ENCODE measurements at places on chromosomes 2 and 18. TPM values are rescaled to one million over a fixed set of nuclear protein-coding genes. Genes with fewer than 3 reads are reported as not detected.

GRCh38 chr2:187617905-187618304, 63.7 kb upstream of the TFPI start:
- DNase-seq: no peak

GRCh38 chr2:73021371-73022010, 50.0 kb downstream of the SFXN5 start:
- no peak for DNase-seq

GRCh38 chr2:25851740-25852503, 26.4 kb downstream of the ASXL2 start:
- peak; percentile 51 for DNase-seq

GRCh38 chr18:6382963-6383362, 31.7 kb downstream of the L3MBTL4 start:
- no peak for DNase-seq

GRCh38 chr2:84702941-84703340, 177.9 kb downstream of the TRABD2A start:
- DNase-seq: no peak

GRCh38 chr2:203450561-203450960, 84.5 kb downstream of the RAPH1 start:
- DNase-seq: no peak

- DNase-seq: no peak
These were observed 534.9 kb downstream of the SLC4A3 start for GRCh38 chr2:220162320-220162719.

GRCh38 chr2:64482765-64483504, 29.0 kb downstream of the LGALSL start:
- DNase-seq: no peak

- DNase-seq: no peak
These were observed 1134.1 kb upstream of the DDX18 start for GRCh38 chr2:116680256-116680936.

DNA sequence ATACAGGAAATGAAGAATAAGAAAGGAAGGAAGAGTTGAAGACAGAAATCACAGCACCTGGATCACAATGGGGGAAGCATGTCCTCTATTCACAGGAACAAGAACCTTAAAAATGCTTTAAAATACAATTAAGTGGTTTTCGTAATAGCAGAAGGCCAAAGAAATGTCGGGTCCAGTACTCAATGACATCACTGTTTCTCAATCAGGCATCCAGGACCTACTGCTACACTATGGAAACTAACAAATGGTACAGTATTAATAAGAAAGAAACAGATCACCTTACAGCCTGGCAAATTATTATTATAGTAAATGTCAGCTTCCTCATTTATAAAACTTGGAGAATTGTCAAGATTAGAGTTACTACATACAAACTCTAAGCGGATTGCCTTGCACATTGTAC, 15.8 kb downstream of the HNRNPLL start:
- no peak for DNase-seq

GRCh38 chr2:46722142-46722541, 193.5 kb downstream of the MCFD2 start:
- DNase-seq: no peak

DNA sequence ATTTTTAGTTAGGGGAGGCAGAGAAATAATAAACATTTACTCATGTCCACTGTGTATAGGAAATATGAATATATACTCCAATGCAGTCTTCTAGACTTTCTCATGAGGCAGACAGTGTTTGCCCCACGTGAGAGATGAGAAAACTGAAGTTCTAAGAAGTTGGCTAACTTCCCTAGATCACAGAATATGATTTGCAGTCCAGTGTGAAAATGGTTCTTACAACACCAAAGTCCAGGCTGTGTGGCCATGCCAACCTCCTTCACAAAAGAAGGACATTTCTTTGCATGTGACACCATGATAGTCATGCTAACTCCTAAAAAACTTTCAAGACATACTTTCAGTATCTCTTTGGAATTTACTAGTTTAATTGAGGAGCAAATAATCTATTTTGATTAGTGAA, 143.7 kb downstream of the IRS1 start:
- no peak for DNase-seq

- DNase-seq: no peak
These were observed 22.1 kb downstream of the GCKR start for GRCh38 chr2:27518782-27519113.

- no peak for DNase-seq
These were observed 147.9 kb upstream of the DNMT3A start for GRCh38 chr2:25489631-25490030.

DNA sequence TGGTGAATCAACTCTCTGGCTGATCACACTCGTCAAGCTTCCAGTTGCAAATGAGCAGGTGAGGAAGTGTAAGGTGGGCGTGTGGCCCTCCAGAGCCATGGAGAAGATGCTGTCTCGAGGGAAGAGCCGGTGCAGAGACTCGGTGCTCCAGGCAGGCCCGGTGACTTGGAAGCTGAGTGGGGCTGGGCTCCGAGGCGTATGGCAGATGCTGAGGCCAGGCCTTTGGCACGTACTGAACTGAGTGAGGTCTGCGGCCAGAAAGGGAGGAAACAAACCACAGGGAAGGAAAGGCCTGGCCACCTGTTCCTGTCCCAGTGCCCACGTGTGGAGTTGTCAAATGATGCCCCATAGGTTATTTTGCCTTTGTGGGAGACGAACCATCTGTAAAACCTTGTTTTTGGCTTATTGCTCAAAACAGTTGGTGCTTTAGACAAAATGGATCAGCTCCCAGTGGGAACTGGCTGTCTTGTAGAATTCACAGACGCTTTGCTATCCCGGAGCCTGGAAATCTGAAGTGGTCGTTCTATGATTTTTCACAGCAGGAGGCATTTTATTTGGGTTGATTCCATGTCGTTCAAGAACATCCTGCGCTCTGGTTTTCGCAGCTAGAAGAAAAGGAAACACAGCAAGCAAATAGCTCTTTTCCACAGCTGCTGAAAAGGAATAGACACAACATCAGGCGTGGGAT, 117.5 kb upstream of the TMEM18 start:
- DNase-seq: no peak

- DNase-seq: no peak
These were observed 881.3 kb downstream of the LRRTM4 start for GRCh38 chr2:76640905-76641304.

- DNase-seq: no peak
These were observed 274.1 kb upstream of the SLC8A1 start for GRCh38 chr2:40725950-40726349.

GRCh38 chr2:83055376-83056010, 1403.6 kb downstream of the SUCLG1 start:
- no peak for DNase-seq

- no peak for DNase-seq
These were observed 436.9 kb downstream of the SLC4A3 start for GRCh38 chr2:220064111-220065030.

- DNase-seq: no peak
These were observed 202.7 kb upstream of the SPOPL start for GRCh38 chr2:138298900-138299299.

DNA sequence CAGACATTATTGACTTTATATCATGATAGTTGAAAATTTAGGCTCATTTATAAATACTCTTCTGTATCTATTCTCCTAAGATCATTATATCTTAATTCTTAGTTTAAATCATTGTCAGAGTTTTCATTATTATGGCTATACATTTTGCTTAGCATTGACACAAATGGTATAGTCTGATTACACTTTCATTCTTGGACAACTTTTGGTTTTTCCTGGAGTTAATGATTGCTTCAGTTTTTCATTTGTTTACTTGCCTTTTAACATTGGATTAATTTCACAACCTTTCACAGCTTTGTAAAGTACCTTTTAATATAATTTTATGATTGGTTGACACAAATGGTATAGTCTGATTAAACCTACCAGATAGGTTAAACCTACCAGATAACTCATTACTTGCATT, 298.2 kb downstream of the DYSF start:
- no peak for DNase-seq

GRCh38 chr18:13613099-13613498, 113.3 kb downstream of the FAM210A start:
- no peak for DNase-seq

GRCh38 chr18:7369006-7369405, 138.1 kb downstream of the LRRC30 start:
- no peak for DNase-seq

DNA sequence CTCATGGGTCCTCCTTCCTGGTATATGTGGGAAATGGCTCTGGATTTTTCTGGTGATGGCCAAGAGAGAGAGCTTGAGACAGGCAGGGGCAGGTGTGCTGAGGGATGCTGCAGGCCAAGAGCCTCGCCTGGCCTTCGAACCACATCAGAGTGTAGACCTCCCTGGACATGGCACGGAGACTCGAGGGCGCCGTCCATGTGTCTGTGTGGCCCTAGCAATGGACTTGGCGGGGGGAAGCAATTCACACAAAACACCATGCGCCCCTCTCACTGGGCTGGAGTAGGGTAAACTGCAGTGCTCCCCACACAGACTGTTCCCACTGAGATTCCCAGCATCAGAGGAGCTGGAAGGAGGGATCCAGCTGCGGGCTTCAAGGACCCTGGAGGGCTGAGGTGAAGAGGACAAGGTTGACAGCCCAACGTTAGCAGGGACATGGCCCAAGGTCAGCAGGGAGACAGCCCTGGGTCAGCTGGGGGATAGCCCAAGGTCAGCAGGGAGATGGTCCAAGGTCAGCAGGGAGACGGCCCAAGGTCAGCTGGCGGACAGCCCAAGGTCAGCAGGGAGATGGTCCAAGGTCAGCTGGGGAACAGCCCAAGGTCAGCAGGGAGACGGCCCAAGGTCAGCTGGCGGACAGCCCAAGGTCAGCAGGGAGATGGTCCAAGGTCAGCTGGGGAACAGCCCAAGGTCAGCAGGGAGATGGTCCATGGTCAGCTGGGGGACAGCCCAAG, 75.4 kb upstream of the HDAC4 start:
- no peak for DNase-seq

DNA sequence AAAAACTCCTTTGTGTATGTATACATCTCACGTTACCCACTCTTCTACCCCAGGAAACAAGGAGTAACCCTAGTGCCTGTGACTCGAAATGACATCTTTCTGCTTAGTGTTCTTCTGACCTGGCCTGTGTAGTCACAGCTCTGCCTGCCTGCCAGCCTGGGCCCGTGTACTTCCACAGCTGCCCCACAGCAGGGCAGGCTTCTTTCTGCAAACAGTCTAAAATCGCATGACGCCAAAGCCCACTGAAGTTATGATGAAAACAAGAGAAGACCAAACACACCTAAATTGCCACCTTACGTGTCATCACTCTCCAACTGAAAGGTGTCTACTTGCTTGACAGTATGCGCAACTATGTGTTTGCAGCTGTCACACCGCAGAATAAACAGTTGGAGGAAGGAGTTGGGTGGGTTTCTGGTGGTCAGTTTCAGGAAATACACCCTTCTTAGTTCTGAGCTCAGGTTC, 1.5 kb downstream of the GAREM1 start:
- DNase-seq: peak; percentile 37

DNA sequence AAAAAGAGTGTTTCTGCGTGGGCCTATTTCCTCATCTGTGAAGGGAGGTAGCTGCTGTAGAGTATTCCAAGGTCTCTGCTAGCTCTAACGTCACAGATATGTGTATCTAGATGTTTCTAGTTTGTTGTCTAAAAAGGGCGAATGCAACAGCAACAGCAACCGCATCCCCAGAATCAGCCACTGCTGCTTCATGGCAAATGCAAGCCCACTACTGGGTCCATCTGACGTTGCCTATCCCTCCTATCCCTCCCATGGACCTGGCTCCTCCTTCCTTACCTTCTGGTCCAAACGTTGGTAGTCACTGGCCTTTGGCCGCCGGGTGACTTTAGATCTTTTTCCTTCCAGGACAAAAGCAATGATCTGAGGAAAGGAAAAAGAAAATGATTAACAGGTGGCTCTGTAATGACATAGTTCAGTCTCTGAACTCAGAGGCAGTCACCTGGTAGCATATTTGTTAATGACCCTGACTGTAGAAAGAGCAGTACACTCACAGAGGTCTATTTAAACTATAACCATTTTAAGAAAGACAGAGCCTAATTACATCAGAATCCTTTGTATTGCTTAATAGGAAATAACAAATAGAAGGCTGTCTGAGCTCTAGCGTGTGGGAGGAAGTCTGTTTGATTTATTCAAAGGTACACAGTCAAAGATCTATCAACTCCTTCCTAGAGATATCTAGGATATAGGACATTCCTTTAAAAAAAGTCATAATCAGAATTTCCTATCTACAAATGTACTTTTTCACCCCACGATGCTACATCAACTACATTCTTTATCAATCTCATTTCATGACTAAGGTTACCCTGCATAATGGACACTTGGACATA, 2.9 kb downstream of the TGOLN2 start:
- no peak for DNase-seq

DNA sequence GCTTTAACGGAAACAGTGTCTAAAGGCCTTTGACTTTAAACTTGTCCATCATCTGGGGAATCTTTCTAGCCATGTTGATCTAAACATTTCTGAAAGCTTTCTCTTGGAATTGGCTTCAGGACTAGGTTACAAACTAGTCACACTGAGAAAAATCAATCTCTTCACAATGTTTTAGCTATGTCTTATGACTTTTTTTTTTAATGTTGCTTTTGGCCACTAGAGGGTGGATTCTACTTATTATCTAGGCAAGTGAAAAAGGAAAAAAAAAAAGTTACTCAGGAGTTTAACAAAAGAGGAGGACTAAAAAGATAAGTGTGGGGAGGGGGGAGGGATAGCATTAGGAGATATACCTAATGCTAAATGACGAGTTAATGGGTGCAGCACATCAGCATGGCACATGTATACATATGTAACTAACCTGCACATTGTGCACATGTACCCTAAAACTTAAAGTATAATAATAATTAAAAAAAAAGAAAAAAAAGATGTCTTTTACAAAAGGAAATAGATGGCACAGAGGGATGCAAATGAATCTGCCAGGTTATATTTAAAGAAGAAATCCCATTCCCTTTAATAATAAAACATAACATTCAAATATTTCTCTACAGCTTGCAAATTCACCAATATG, 160.4 kb upstream of the PID1 start:
- peak; percentile 67 for DNase-seq

DNA sequence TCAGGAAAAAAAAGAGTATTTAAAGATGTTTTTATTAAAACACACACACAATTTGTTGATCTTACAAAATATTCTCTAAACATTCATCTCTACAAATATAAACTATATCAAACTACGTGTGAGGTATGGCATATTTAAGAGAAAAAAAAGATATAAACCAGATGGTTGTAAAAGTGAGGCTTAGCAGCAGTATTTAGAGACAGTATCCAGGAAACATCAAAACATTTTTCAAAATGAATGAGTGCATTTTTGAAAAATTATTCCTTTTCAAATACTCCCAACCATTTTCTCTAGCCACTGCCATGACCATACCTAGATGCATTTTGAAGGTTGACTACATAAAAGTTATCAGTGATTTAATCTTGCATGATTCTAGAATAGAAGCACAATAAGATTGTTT, 38.2 kb upstream of the RAB27B start:
- DNase-seq: no peak

The REG1B gene
- polyA plus RNA-seq: not detected

The CD207 gene
- polyA plus RNA-seq: 0.91 TPM

The UGT1A10 gene
- not detected for polyA plus RNA-seq

The PROKR1 gene
- polyA plus RNA-seq: 1.2 TPM

The ANKRD29 gene
- 4.7 TPM for polyA plus RNA-seq

The ADD2 gene
- polyA plus RNA-seq: 3.7 TPM

The SLC16A14 gene
- polyA plus RNA-seq: 3.4 TPM

The MDH1B gene
- polyA plus RNA-seq: 0.36 TPM

The PPP1R1C gene
- 0.40 TPM for polyA plus RNA-seq

The CPSF3 gene
- 39.2 TPM for polyA plus RNA-seq

The NDUFAF7 gene
- polyA plus RNA-seq: 26.1 TPM

The TGFBRAP1 gene
- polyA plus RNA-seq: 9.3 TPM

The HRH4 gene
- not detected for polyA plus RNA-seq

The MAPK4 gene
- polyA plus RNA-seq: 8.2 TPM

The SYT4 gene
- polyA plus RNA-seq: not detected
